ENCODE measurements at places on chromosomes 16 and 17. TPM values are rescaled to one million over a fixed set of nuclear protein-coding genes. Genes with fewer than 3 reads are reported as not detected.

DNA sequence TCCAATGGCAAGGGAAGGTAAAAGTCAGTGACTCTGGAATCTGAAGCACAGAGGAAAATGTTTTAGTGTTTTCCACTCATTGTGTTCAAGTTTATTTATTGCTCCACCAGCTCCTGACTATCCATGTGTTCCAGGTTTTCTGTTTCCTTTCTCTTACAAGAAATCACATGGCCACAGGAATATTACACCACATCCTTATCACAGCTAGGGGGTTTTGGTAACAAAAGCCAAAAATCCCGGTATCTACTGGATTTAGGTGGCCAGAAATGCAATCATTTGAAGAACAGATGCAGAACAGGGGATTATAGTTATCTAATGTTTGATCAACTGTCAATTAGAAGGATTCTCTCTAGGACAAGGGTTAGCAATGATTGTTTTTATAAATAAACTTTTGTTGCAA, 47.9 kb downstream of the STH start:
- H3K4me1 ChIP-seq: no peaks in the 10 kb centered on the region
- peak overlapping the region; percentile 71 for H3K27ac ChIP-seq
- no peak for DNase-seq
- no peaks in the 10 kb centered on the region for H3K36me3 ChIP-seq
- H3K27me3 ChIP-seq: no peaks in the 10 kb centered on the region

GRCh38 chr17:14866266-14866665, 398.9 kb downstream of the PMP22 start:
- DNase-seq: no peak
- H3K27me3 ChIP-seq: no peaks in the 10 kb centered on the region
- no peak overlapping the region for H3K27ac ChIP-seq
- H3K36me3 ChIP-seq: no peaks in the 10 kb centered on the region

- H3K4me1 ChIP-seq: no peaks in the 10 kb centered on the region
- H3K27me3 ChIP-seq: no peaks in the 10 kb centered on the region
- no peak for DNase-seq
- H3K4me3 ChIP-seq: no peak overlapping the region
- H3K27ac ChIP-seq: no peak overlapping the region
These were observed 42.9 kb upstream of the IRF8 start for GRCh38 chr16:85856079-85856478.

Gene MFSD6L
- not detected for total RNA-seq

Gene PIMREG
- total RNA-seq: not detected

Gene IL17C
- total RNA-seq: not detected

DNA sequence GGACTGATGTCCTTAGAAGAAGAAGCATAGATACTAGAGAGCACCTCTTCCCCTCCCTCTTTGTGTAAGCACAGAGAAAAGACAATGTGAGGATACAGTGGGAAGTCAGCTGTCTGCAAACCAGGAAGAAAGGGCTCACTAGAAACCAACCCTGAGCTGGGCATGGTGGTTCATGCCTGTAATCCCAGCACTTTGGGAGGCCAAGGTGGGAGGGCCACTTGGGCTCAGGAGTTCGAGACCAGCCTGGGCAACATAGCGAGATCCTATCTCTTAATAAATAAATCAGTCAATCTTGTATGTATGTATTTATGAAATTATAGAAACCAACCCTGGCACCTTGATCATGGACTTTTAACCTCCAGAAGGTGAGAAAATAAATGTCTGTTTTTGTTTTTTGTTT, 118.3 kb downstream of the NPIPB5 start:
- no peak overlapping the region for H3K4me3 ChIP-seq
- H3K4me1 ChIP-seq: no peaks in the 10 kb centered on the region
- no peaks in the 10 kb centered on the region for H3K36me3 ChIP-seq
- DNase-seq: no peak
- H3K27me3 ChIP-seq: no peaks in the 10 kb centered on the region
- H3K27ac ChIP-seq: no peak overlapping the region

DNA sequence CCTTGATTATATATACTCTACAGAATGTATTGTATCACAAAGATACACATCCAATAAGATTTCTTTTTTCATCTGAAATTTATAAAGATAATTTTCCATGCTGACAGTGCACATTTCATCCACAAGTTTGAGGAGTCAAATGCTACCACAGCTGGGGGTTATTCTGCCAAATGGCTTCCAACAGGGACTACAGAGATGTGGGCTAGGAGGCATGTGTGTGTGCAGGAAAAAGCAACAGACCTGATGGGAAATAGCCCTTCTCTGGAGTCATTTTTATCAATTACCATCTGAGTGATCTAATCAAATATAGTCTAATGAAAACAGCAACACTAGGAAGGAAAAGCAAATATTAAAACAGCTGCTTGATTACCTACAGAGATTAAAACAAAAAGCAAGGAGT, 290.5 kb downstream of the CEP112 start:
- H3K36me3 ChIP-seq: no peaks in the 10 kb centered on the region
- no peaks in the 10 kb centered on the region for H3K27me3 ChIP-seq
- H3K4me1 ChIP-seq: no peaks in the 10 kb centered on the region
- DNase-seq: no peak

Gene NAGS
- total RNA-seq: 1.3 TPM

Gene C17orf100
- 3.2 TPM for total RNA-seq

DNA sequence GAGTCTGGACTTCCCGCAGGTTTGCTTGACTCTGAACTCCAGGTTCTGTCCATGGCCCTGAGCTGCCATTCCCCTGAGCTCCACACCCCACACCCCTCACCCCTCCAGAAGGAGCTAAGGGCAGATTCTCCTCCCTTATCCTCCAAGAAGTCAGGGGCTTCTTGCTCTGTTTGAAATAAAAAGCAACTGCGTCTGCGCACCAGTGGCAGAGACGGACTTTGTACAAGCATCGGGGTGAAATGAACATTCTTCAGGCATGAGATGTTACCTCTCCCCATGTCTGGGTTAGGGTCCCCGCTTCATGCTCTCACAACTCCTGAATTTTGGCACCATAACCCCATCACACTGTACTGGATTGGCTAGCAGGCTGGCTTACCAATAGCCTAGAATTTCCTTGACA, 36.1 kb upstream of the DLX4 start:
- H3K36me3 ChIP-seq: no peaks in the 10 kb centered on the region
- no peak overlapping the region for H3K27ac ChIP-seq
- no peaks in the 10 kb centered on the region for H3K27me3 ChIP-seq
